Left lung (tissue), 14 donors: ENCODE measurements at places on chromosomes 12 and 14.

- no peak overlapping the region for H3K27ac ChIP-seq
- no peaks in the 10 kb centered on the region for H3K36me3 ChIP-seq
- no peak overlapping the region for H3K4me3 ChIP-seq
- no peak for DNase-seq
- H3K27me3 ChIP-seq = peaks cover 95% of the 10 kb centered on the region
Observed at GRCh38 chr14:100723135-100723829, 3.4 kb upstream of the DLK1 start.

DNA sequence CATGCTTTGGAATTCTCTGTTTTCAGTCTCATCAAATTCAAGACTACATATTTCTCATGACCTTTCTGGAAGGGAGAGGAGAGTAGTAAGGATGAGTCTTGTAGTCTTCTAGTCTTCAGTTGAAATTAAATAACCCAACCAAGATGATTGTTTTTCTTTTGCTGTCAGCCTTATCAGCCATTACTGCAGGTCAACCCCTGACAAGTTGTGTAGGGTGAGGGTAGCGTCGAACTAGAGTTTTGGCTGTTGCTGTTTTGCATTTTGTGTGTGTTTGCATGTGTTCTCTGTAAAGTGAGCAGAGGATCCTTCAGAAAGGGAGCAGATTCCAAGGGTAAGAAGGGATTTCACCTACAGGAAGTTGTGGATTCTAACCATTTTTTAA is 28.4 kb downstream of the DIP2B start:
- no peaks in the 10 kb centered on the region for H3K27me3 ChIP-seq
- H3K27ac ChIP-seq = peak overlapping the region; percentile 86
- DNase-seq = no peak
- peaks cover 16% of the 10 kb centered on the region for H3K4me1 ChIP-seq
- H3K36me3 ChIP-seq = no peaks in the 10 kb centered on the region

DNA sequence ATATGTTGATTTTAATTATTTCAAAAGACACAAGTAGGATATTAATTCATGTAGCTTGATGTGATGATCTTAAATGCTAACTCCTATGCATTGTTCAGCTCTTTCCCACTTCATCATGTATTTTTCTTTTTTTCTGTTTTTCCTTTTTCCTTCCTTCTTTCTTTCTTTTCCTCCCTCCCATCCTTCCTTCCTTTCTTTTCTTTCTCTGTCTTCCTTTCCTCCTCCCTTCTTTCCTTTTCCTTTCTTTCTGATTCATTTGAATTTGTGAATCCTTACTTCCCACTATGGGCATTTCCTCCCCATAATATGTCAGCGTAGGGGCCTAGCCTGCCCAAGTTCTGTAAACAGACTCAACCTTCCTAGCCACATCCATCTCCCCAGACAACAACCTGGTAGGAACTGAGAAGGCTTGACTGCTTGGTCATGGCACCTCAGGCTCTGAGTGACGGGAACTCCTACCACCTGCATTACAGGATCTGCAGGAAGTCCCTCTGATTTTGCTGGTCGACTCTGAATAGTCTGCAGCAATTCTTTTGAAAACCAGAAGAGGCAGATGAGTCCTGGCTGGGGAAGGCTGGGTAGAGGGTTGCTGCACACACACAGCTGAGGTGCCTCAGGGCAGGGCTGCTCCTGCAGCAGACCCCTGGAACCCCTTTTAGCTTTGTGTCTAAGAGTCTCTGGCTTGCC is 33.4 kb upstream of the BHLHE41 start:
- H3K36me3 ChIP-seq = no peaks in the 10 kb centered on the region
- DNase-seq = no peak
- no peaks in the 10 kb centered on the region for H3K27me3 ChIP-seq
- H3K4me3 ChIP-seq = no peak overlapping the region

DNA sequence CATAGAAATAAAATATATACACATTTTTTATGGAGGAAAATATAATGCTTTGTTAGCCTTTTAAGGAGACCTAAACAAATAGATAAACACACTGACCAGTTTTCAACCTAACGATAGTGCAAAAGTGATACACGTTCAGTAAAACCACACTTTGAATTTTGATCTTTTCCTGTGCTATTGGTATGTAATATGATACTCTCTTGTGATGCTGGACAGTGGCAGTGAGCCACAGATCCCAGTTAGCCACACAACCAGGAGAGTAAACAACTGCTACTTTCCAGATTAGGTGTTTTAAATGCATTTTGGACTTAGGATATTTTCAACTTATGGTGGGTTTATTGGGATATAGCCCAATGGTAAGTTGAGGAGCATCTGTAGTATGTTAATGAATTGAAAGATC is 243.1 kb downstream of the ERC1 start:
- no peak overlapping the region for H3K4me3 ChIP-seq
- H3K27ac ChIP-seq = no peak overlapping the region
- no peaks in the 10 kb centered on the region for H3K27me3 ChIP-seq
- no peaks in the 10 kb centered on the region for H3K4me1 ChIP-seq

- no peak overlapping the region for H3K4me3 ChIP-seq
- H3K36me3 ChIP-seq = no peaks in the 10 kb centered on the region
- no peak for DNase-seq
- no peaks in the 10 kb centered on the region for H3K27me3 ChIP-seq
- no peaks in the 10 kb centered on the region for H3K4me1 ChIP-seq
Observed at GRCh38 chr12:127041985-127042625, 1224.9 kb upstream of the TMEM132C start.

- DNase-seq = peak; percentile 80
- peaks cover 53% of the 10 kb centered on the region for H3K4me1 ChIP-seq
- H3K27ac ChIP-seq = peak overlapping the region; percentile 3
- no peak overlapping the region for H3K4me3 ChIP-seq
- no peaks in the 10 kb centered on the region for H3K27me3 ChIP-seq
Observed at GRCh38 chr12:12333407-12334366, 16.4 kb downstream of the MANSC1 start.

DNA sequence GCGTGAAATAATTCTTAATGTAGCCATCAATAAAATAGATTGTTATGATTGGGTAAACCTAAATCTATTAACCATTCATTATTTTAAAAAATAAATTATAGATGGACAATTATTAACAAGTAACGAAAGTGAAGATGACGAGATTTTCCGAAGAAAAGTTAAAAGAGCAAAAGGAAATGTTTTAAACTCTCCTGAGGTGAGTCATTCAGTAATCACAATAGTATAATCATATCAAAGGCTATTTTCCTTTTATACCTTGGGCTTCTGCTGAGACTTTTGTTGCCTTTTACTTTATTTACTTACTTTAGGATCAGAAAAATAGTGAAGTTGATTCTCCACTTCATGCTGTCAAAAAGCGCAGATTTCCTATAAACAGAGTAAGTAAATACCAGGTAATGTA is 45.6 kb downstream of the FANCM start:
- no peak for DNase-seq
- H3K27me3 ChIP-seq = no peaks in the 10 kb centered on the region
- no peaks in the 10 kb centered on the region for H3K36me3 ChIP-seq
- H3K4me3 ChIP-seq = no peak overlapping the region
- no peak overlapping the region for H3K27ac ChIP-seq
- H3K4me1 ChIP-seq = no peaks in the 10 kb centered on the region

GRCh38 chr12:32163596-32163995 is 56.9 kb downstream of the BICD1 start:
- H3K4me3 ChIP-seq = no peak overlapping the region
- H3K27me3 ChIP-seq = no peaks in the 10 kb centered on the region
- DNase-seq = no peak
- no peaks in the 10 kb centered on the region for H3K36me3 ChIP-seq

- H3K4me1 ChIP-seq = peaks cover 55% of the 10 kb centered on the region
- no peak overlapping the region for H3K4me3 ChIP-seq
- no peak overlapping the region for H3K27ac ChIP-seq
- no peaks in the 10 kb centered on the region for H3K36me3 ChIP-seq
Observed at GRCh38 chr12:6685814-6686213, 3.4 kb downstream of the ZNF384 start.

GRCh38 chr12:114944736-114945135 is 260.8 kb upstream of the TBX3 start:
- H3K27me3 ChIP-seq = no peaks in the 10 kb centered on the region
- no peak overlapping the region for H3K4me3 ChIP-seq
- H3K4me1 ChIP-seq = no peaks in the 10 kb centered on the region
- H3K36me3 ChIP-seq = no peaks in the 10 kb centered on the region
- DNase-seq = no peak

- H3K4me3 ChIP-seq = no peak overlapping the region
- no peaks in the 10 kb centered on the region for H3K27me3 ChIP-seq
- H3K36me3 ChIP-seq = no peaks in the 10 kb centered on the region
- no peak overlapping the region for H3K27ac ChIP-seq
Observed at GRCh38 chr12:90987101-90987500, 17.7 kb downstream of the EPYC start.

- H3K27ac ChIP-seq = peak within 1 kb of the TSS; percentile 99
- no peaks in the 10 kb centered on the region for H3K27me3 ChIP-seq
- DNase-seq = peak; percentile 84
- no peaks in the 10 kb centered on the region for H3K36me3 ChIP-seq
- H3K4me1 ChIP-seq = peaks cover 10% of the 10 kb centered on the region
Observed at GRCh38 chr12:93677195-93678064, at the start of gene CRADD. TSS of gene CRADD (plus strand) at chr12:93677375.

- no peaks in the 10 kb centered on the region for H3K4me1 ChIP-seq
- H3K36me3 ChIP-seq = peaks cover 7% of the 10 kb centered on the region
- no peaks in the 10 kb centered on the region for H3K27me3 ChIP-seq
Observed at GRCh38 chr12:76863005-76863670, 15.7 kb downstream of the CSRP2 start.

DNA sequence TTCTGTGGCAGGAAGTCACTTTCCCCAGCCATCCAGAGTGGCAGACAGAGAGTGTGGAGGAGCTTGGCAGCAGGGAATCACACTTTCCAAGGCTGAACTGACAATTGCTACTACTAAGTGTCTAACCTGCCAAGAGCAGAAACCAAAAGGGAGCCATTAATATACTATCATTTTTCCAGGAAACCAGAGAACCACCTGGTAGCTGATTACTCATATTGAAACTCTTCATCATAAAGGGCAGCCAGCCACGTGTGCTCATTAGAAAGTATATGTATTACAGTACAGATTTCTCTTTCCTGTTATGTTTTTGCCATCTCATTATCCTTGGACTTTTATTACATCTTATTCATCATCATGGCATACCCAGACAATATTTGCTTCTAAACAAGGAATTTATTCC is 374.9 kb downstream of the GXYLT1 start:
- H3K4me3 ChIP-seq = no peak overlapping the region
- H3K4me1 ChIP-seq = no peaks in the 10 kb centered on the region
- no peaks in the 10 kb centered on the region for H3K27me3 ChIP-seq
- no peak for DNase-seq
- no peak overlapping the region for H3K27ac ChIP-seq

GRCh38 chr12:91984556-91984955 is 161.1 kb downstream of the BTG1 start:
- no peaks in the 10 kb centered on the region for H3K4me1 ChIP-seq
- H3K4me3 ChIP-seq = no peak overlapping the region
- H3K27ac ChIP-seq = no peak overlapping the region
- H3K27me3 ChIP-seq = no peaks in the 10 kb centered on the region
- no peaks in the 10 kb centered on the region for H3K36me3 ChIP-seq

- DNase-seq = no peak
- no peak overlapping the region for H3K4me3 ChIP-seq
- no peaks in the 10 kb centered on the region for H3K4me1 ChIP-seq
- H3K27ac ChIP-seq = no peak overlapping the region
- H3K36me3 ChIP-seq = no peaks in the 10 kb centered on the region
- H3K27me3 ChIP-seq = peaks cover 9% of the 10 kb centered on the region
Observed at GRCh38 chr14:92924247-92924646, 1.3 kb downstream of the CHGA start.

DNA sequence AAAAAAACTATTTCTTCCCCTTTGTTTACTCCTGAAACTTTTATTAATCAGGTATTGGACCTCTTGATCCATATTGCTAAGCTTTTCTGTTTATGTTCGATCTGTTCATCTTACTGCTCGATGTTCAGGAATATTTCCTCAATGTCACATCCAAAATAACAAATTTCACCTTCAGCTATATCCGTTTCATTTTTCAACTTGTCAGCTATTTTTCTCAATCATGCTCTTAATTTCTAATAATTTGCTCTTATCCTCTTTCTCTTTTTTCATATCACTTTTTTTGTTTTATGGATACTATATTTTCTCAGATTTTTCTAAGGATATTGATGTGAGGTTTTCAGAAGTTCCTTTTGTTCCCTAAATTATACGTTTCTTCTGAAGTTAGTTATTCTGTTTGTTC is 29.8 kb downstream of the SLC38A4 start:
- DNase-seq = no peak
- no peaks in the 10 kb centered on the region for H3K36me3 ChIP-seq
- no peak overlapping the region for H3K27ac ChIP-seq
- H3K4me3 ChIP-seq = no peak overlapping the region

GRCh38 chr12:91562476-91562875 is 379.9 kb upstream of the DCN start:
- H3K27me3 ChIP-seq = no peaks in the 10 kb centered on the region
- no peak overlapping the region for H3K4me3 ChIP-seq
- no peaks in the 10 kb centered on the region for H3K36me3 ChIP-seq

GRCh38 chr12:47995981-47996401 is 8.3 kb downstream of the COL2A1 start:
- H3K4me3 ChIP-seq = no peak overlapping the region
- H3K27ac ChIP-seq = no peak overlapping the region
- DNase-seq = no peak
- no peaks in the 10 kb centered on the region for H3K36me3 ChIP-seq
- H3K4me1 ChIP-seq = peaks cover 3% of the 10 kb centered on the region

- peaks cover 3% of the 10 kb centered on the region for H3K4me1 ChIP-seq
- no peak for DNase-seq
- H3K4me3 ChIP-seq = no peak overlapping the region
- peaks cover 34% of the 10 kb centered on the region for H3K27me3 ChIP-seq
Observed at GRCh38 chr12:49287876-49288275, 7.1 kb upstream of the PRPH start.

DNA sequence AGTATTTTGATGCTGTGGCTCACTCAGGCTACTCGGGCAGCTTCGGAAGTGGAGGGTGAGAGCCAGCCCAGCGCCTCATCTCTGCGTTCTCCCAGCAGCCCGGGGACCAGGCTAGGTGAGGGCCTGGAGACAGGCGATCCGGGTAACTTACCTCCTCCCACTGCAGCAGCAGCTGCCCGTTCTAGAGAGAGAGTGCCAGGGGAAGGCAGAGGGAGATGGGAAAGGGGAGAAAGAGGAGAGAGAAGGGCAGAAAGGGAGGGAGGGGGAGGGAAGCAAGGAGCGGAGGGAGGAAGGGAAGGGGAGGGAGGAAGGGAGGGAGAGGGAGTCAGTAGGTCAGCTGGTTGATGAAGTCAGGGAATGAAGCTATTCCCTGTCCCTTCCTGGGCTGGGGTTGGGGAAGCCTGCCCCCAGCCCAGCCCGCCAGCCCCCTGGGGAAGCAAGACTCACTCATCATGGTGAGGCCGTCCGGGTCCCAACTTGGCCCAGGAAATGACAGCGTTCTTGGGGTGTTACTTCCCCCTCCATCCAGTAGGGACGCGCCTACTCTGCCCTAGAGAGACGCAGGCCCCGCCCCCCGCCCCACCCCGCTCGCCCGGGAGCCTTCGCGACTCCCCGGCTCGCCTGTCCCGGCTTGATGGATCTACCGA is at the start of gene IFI27L2:
TSS of gene IFI27L2 (minus strand) at position 494 of the 647 bp plus-strand sequence. CDS start at position 454, 40 bp downstream.
- H3K4me1 ChIP-seq = peaks cover 12% of the 10 kb centered on the region
- peaks cover 5% of the 10 kb centered on the region for H3K27me3 ChIP-seq
- H3K27ac ChIP-seq = peak within 1 kb of the TSS; percentile 67
- peak; percentile 87 for DNase-seq
- H3K4me3 ChIP-seq = peak within 1 kb of the TSS; percentile 37
- H3K36me3 ChIP-seq = peaks cover 6% of the 10 kb centered on the region
